ENCODE measurements at places on chromosomes 7 and 10. TPM values are rescaled to one million over a fixed set of nuclear protein-coding genes. Genes with fewer than 3 reads are reported as not detected.

Gene INTS1
- 63.9 TPM for total RNA-seq

- peaks cover under 1% of the 10 kb centered on the region for H3K27me3 ChIP-seq
- no peak overlapping the region for H3K27ac ChIP-seq
- no peak for DNase-seq
- peaks cover 2% of the 10 kb centered on the region for H3K36me3 ChIP-seq
Measured at GRCh38 chr10:102467971-102468438, 16.7 kb upstream of the C10orf95 start.

Gene TFEC
- total RNA-seq: 0.44 TPM

Gene KLLN
- total RNA-seq: 0.46 TPM

DNA sequence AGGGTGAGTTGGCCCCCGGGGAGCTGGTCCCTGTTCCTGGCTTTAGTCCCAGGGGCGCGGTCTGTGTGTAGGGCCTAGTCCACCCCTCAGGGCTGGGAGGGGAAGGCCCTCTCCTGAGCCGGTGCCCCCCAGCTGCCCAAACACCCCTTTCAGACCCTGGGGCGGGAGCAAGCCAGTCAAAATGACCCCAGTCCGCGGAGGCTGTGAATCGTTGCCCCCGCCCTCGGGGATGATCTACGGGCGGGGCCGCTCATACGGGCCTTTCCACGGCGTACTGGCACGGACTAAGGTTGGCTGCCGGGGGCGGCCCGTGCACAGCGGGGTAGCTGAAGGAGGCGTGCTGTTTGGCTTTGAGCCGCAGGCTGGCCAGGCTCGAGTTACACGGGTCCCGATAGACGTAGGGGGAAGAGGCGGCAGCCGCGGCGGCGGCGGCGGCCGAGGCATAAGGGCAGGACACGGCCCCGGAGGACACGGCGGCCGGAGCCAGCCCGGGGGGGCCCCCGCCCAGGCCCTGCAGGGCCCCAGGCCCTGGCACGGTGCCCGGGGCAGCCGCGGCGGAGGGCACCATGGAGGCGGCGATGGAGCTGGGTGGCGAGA lies 4.3 kb downstream of the ELOVL3 start:
- DNase-seq: peak; percentile 52
- H3K36me3 ChIP-seq: no peaks in the 10 kb centered on the region
- H3K4me3 ChIP-seq: peak overlapping the region; percentile 89
- H3K27ac ChIP-seq: peak overlapping the region; percentile 51
- peaks cover 49% of the 10 kb centered on the region for H3K27me3 ChIP-seq
- peaks cover 28% of the 10 kb centered on the region for H3K4me1 ChIP-seq

- no peaks in the 10 kb centered on the region for H3K36me3 ChIP-seq
- no peaks in the 10 kb centered on the region for H3K27me3 ChIP-seq
- no peak overlapping the region for H3K27ac ChIP-seq
- H3K4me1 ChIP-seq: no peaks in the 10 kb centered on the region
- H3K4me3 ChIP-seq: no peak overlapping the region
Measured at GRCh38 chr7:81383846-81384245, 386.0 kb downstream of the HGF start.

Gene ARHGEF5
- total RNA-seq: 16.8 TPM

DNA sequence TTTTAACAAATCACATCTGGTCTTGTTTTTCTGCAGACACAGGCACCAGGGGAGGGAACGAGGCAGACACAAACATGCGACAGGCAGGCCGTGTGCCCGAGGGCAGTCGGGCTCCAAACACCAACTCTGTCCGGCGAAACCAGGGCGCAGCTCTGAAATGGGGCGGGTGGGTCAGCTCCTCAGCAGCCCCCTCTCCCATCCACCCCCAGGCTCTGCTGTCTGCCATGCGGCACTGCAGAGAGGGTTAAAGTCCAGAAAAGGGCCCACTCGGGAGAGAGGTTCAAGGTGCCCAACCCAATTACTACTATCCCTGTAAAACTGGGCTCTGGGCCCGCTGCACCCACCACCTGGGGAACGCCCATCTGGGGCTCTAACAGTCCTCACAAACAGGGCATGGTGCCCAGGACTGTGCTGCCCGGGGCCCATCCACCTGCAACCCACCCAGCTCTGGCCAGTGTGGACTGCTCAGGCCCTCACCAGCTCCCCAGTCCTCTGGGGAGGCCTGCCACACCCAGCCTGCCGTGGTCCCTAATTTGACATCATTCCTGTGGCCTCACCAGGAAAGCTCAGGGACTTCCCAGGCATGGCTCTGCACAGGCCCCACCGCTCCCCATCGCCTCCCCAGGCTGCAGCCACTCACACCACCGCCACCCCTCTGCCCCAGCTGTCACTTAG lies 18.7 kb downstream of the YKT6 start:
- H3K27ac ChIP-seq: no peak overlapping the region
- no peak for DNase-seq
- H3K36me3 ChIP-seq: no peaks in the 10 kb centered on the region
- H3K4me3 ChIP-seq: no peak overlapping the region

Gene HOXA1
- 0.69 TPM for total RNA-seq

Gene RRP12
- 33.5 TPM for total RNA-seq
